ENCODE measurements at places on chromosomes 1 and 21.

DNA sequence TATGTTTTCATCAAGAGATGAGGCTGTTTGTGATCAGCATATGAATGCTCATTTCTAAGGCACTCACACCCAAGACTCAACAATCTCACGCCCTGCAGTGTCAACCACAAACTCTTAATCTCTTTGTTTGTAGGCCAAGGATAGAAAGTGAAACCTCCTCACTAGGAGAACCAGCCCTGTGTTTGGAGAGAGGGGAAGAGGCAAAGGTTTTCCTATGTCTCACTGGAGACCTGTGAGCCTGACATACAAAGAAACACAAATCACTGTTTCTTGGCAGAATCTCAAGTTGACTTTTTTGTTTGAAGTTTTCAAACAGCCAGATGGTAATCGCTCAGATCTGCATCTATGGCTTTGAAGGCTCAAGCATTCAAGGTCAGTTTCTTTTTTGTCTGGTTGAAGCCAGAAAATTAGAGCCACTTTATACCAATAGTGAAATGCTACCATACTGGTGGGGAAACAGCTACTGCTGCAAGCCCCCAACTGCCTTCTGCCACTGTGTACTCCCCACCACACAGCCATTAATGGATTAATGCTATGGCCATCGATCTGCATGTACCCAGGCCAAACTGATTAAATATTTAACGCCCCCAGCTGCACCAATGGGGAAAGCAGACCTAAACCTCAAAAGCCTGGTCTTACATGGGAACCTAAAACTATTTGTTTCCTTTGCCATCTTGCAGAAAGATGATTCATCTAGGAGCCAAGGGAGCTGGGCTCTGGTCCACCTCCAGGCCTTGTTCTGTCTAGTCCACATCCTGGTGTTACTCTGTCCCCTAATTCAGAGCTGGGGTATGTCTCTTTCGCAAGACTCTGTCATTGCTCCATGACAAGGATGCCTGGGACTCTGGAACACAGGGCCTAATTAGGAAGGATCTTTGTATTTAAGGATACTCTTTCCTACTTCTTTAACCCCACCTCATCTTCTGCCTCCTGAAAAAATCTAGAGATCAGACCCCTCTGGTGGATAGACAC lies 16.3 kb downstream of the PDZK1 start:
- DNase-seq: peak; percentile 60

GRCh38 chr1:20375563-20375962 lies 84.9 kb downstream of the VWA5B1 start:
- DNase-seq: peak; percentile 21

GRCh38 chr1:79531790-79532189 lies 525.3 kb upstream of the ADGRL4 start:
- no peak for DNase-seq

DNA sequence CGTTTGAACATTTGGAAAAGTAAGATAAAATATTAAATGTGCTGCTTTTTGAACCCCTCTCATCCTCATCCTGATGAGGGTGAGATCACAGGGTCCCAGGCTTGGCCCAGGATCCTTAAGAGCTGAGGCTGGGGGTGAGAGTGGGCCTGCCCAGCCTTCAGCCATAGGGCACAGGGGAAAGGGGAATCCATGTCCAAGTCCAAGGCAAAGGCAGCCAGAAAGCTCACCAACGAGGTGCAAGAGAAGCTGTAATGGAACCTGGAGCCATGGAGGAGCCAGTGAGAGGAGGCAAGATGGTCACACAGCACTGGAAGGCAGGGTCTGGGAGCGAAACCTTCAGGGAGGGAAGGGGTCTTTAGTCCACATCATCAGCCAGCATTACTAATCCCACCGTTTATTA lies 191.9 kb downstream of the RRAGC start:
- no peak for DNase-seq

- no peak for DNase-seq
Observed at GRCh38 chr1:844472-845026, 79.2 kb upstream of the SAMD11 start.

DNA sequence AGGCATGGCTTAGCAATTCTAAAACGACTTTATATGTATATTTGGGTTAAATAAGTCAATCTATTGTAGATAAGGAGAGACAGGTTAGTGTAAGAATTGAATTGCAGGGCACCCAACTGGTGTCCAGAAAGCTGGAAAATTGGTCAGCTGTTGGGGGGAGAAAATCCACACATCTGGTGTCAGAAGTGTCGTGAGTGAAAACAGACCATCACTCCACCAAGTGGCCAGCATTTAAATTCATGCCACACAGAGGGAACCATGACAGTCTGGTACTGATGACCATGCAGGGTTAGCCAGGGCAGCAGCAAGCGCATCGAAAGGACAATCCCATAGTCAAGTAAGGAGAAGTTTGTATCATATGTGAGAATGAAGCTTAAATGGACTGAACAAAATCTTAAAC lies 11.7 kb downstream of the LAX1 start:
- DNase-seq: no peak

DNA sequence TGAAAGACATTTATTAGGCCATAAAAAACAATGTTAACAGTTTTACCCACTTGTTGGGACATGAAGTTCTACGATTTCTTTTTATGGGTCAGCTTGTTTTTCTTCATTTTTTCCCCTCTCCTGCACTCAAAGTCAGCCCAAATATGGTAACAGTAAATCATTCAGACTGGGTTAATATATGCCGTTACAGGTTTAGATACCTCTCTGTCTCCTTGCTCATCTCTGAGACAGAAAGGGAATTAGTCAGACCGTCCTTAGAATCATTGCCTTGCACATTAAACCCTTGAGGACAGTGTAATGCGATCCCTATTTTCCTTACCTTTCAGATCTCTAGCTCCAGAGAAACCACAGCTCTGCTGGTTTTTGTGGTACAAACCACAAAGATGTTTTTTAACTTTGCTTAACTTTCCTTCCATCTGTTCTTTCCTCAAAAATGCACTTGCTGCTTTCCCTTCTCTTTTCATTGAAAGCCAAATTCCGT lies 613.3 kb downstream of the PLPP3 start:
- no peak for DNase-seq

DNA sequence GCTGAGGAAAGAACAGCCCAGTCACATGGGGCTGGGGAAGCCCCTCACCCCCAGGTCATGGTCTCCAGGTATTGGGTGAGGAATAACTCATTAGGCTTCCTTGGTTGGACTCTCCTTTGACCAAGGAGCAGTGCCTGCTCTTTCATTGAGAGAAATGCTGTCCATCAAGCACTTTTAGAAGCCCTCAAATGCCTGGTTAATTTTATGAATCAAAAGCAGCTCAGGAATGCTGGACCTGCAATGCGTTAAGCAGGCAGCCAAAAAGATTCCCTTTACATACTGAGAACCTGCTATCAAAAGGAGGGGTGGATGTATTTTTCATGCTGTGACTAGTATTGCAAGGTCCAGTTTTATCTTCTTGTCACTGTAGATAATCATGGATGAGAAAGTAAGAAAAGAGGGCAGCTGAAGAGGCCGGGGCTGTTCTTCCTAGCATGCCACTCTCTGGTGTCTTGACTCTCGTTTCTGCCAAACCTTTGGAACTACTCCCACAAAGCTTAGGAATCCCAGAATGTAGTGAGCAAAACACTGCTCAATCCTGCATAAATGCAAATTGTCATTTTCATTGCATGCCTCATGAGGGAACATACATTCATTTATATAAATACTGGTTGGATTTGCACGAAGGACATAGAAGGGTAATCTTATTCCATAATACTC lies 2.1 kb upstream of the CD58 start:
- no peak for DNase-seq

- no peak for DNase-seq
Observed at GRCh38 chr1:25610822-25611630, 5.6 kb upstream of the MAN1C1 start.

DNA sequence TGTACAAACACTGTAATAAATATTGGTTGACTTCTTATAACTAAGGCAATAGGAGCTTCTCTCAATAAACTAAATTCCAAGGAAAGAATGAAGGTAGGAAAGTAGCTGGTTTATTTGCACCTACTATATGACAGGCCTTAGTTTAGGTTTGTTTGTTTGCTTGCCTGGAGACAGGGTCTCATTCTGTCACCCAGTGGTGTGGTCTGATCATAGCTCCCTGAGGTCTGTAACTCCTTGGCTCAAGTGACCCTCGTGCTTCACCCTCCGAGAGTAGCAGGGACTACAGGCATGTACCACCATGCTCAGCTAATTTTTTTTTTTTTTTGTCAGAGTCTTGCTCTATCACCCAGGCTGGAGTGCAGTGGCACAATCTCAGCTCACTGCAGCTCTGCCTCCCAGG lies 1.9 kb upstream of the EDARADD start:
- no peak for DNase-seq

GRCh38 chr1:183388735-183389134 lies 29.4 kb downstream of the NMNAT2 start:
- DNase-seq: no peak

DNA sequence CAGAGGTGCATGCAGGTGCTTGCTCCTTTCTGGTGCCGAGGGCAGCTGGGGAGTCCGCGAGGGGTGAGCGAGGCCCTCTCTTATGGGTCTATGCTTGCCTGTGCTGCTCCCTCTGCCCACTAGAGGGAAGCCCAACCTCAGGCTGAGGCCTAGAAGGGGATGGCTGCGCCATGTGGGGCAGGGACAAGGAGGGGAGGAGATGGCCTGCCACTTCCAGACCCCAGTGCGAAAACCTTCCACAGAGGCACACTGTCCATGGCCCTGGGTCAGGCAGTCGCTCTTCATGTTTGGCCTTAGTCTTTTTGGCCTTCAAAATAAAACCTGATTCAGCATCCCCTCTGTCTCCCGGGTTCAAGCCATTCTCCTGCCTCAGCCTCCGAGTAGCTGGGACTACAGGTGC lies 14.0 kb downstream of the RHBG start:
- no peak for DNase-seq

DNA sequence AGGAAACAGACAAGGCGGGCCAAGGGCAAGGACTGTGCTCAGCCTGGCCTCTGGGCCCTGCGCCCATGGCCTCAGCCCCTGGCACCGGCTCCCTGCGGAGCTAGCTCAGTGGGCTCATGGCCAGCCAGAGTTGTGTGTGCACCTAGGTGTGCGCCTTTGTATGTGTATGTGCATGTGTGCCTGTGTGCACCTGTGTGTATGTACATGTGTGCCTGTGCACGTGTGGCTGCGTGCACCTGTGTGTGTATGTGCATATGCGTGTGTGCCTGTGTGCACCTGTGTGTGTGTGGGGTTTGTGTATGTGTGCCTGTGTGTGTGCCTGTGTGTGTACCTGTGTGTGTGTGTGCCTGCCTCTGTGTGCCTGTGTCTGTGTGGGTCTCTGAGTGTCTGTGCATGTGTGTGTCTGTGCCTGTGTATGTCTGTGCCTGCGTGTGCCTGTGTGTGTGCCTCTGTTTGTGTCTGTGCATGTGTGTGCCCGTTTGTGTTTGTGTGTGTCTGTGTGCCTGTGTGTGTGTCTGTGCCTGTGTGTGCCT lies 7.4 kb downstream of the GPR137B start:
- no peak for DNase-seq

- DNase-seq: no peak
Observed at GRCh38 chr1:29213055-29213454, 17.7 kb downstream of the MECR start.

DNA sequence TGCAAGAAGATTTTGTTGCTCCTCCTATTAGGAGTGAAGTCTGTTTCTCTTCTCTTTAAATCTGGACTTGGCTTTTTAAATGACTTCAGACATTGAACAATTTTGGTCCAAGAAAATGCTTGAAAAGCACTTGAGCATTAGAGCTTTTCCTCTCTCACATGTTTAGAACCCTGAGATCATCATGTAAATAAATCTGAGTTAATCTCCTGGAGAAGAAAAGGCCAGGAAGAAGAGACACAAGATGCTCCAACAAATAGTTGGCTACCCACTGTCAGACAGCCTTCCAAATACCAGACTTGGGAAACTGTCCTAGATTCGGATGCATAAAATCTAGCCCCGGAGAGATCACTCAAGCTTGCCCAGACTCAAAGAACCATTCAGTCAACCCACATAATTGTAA lies 1353.1 kb upstream of the ADGRL4 start:
- DNase-seq: no peak

- no peak for DNase-seq
Observed at GRCh38 chr1:207155028-207155427, 51.0 kb downstream of the C4BPA start.

DNA sequence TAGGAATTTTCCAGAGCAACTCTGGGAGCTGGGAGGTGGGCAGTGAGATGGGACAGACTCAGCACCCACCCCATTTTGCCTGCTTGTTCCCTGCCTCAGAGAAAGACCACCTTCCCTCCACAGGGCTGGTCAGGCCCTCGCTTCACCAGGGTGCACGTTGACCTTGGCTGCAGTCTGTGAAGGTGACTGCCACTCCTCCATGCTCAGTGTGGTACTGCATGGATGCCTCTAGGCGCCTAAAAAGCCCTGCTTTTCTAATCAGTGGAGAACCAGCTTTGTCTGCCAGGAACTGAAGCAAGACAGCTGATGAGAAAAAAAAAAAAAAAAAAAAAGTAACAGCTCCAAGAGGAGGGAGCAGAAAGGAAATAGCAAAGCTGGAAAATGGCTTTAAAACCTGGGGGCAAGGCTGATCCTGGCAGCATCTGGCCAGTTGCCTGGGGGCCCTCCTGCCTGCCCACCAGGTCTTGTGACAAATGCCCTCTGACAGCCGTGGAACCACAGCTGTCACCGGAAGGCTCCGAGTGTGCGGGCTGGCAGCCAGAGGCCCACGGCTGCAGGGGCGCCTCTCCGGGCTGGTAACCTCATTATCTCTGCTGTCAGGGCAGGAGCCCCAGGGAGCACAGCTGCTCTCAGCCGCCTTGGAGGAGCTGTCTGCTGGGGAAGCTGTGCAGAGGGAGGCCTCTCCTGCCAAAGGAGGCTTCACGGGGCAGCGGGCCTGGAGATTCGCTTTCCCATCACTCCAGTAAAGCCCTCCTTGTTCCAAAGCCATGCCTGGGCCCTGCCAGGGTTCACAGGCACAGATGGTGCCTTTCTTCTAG lies 13.7 kb downstream of the KIAA1614 start:
- DNase-seq: no peak

DNA sequence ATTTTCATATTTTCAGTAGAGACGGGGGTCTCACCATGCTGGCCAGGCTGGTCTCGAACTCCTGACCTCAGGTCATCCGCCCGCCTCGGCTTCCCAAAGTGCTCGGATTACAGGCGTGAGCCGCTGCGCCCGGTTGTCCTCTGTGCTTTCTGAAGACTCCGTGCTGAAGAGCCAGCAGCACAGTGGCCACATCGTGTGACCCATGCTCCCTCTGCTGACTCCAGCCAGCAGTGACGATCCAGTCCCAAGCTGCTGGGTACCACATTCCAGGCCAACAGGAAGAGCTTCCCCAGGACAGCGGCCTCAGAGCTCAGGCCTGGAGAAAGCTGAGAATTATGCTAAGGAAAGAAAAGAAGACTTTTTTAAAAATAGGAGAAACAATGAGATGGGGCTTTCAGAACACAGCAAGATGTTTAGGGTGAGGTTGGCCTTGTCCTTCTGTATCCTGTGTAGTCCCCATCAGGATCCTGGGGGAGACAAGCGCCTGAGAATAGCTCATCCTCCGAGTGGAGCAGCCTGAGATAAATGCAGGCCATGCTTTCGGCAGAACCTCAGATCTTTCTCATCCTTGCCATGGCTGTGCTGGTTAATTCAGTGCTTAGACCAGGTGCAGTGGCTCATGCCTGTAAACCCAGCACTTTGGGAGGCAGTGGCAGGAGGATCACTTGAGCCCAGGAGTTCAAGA lies 207.1 kb downstream of the SLC35F3 start:
- DNase-seq: peak; percentile 11

GRCh38 chr1:9465640-9466039 lies 73.6 kb upstream of the SLC25A33 start:
- DNase-seq: no peak

Data from GM04504 (cell line).